ENCODE measurements at places on chromosomes 2 and 18.

DNA sequence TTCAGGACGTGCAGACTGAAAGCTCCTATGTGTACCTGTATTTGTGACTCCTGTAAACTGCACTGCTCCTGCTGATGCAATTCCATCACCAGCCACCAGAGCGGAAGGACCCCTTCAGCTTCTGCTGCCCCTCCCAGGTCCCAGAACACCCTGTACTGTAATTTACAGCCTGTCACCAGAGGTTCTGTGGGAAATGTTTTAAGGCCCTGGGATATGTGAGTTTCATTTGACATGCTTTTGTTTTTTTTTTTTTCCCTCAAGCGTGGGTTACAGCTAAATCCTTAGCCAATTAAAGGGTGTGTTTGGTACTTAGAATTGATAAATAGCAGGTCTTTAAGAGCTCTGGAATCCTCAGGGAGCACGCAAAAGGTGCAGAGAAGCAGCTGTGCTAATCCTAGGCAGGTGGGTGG is 79.4 kb downstream of the KCTD1 start:
- DNase-seq = no peak

DNA sequence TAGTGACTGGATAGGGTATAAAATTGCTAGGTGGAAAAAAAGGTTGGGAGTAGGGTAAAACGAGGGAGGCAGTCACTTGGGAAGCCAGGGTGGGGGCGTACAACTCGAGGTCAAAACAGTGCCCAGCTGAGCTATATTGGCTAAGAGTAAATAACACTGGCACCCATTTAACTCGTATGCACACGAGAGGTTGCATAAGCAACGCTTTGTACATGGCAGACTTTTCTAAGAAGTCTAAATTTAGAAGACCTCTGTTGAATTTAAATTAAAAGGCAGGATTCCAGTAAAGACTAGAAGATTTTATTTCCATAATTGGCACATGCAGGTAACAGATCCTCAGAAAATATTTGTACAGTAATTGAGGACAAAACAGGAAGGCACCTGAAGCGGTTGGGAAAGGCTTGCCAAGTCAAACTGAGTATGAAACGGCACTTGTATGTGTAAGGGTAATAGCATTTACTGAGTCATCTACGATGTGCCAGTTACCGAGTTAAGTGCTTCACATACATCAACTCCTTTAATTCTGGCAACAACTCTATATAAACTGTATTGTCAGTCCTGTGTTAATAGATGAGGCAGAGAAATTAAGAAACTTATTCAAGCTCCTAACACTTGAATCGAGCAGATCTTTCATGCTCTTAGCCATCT is 1.4 kb upstream of the MALT1 start:
- no peak for DNase-seq

GRCh38 chr18:23151414-23152099 is 16.3 kb downstream of the CABLES1 start:
- no peak for DNase-seq

DNA sequence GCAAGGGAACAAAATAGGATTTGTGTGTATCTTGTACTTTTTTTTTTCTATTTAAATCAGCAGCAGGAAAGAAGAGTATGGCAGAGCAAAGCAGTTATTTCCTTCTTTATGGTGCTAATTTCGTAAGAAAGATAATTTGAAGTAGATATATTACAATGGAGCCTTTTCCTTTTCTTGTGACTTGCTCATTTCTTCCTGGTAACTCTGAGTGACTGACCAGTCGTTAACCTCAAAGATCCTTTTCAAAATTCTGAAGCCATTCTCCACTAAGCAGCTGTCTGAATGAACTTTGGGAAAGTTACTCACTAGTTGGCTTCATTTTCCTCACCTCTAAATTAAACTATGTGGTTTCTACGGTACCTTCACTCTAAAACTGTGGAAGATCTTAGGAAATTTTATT is 24.6 kb downstream of the AFTPH start:
- no peak for DNase-seq

GRCh38 chr2:60413069-60413813 is 140.2 kb downstream of the BCL11A start:
- no peak for DNase-seq

- no peak for DNase-seq
These were observed 57.5 kb downstream of the INSIG2 start for GRCh38 chr2:118145806-118146205.

DNA sequence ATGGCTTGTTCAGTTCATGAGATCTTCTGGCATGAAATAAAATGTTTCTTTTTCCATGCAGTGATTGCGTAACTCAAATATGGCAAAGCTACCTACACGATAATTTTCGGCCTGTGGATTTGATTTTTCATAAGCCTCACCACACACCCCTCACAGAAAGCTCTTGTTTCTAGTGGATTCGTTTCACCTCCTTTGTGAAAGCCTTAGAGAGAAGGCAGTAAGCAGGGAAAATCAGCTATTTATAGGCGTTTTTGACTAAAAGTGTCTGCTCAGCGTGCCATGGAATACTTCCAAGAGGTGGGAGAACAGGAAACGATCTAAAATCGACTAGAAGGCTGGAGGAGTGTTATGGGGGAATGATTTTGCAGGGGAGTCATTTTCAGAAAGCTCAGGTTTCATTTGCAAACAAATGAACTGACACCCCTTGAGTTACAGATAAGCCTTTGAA is 417.9 kb downstream of the TGIF1 start:
- DNase-seq = no peak

DNA sequence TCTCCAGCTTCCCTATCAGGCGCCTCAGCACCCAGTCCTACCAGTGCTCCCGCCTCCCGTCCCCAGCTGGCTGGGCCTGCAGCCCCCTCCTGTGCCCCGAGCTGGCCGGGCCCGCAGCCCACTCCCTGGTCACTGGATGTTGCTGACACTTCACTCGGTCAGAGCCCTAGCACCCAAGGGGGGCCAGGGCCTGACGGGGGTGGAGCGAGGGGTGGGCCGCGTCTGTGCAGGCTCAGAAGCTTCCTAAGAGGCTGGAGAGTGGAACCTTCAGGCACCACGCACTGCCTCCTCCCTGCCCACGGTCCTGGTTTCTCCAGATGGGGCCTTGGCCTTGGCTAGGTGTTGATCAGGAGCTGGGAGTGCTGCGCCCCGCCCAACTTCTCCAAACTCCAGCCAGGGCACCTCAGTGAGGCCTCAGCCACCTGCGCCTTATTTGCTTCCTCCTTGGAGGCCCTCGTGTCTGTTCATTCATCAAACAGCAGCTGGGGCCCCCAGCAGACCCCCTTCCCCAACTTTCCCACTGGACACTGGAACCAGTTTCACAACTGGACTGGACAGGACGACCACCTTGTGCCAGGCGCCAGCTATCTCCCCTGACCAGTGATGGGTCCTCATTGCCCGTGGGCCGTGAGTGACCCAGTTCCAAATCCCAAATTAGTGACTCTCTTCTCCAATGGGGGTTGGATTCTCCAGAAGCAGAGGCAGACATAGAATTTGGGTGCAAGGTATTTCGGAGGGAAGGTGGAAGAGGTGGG is 16.7 kb downstream of the CAPN10 start:
- no peak for DNase-seq

DNA sequence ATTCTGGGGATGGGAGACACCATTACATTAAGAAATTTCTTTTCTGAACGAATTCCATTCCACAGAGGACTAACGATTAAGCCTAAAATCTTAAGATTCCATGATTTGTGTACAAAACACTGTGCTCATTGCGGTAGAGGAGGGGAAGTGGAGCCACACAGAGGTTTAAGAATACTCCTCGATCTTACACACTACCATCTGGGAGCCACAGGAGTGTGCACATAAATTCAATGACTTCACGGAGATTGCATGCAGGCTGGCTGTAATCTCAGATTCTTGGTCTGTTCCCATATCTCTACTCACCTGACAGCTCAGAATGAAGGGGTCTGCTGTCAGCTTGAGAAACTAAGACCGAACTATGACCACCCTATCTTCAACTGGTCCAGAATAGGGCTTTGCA is 762 bp downstream of the VPS4B start:
- no peak for DNase-seq

GRCh38 chr18:26771524-26771923 is 94.0 kb downstream of the AQP4 start:
- no peak for DNase-seq

- no peak for DNase-seq
These were observed 3.1 kb downstream of the COL3A1 start for GRCh38 chr2:188977317-188977716.

DNA sequence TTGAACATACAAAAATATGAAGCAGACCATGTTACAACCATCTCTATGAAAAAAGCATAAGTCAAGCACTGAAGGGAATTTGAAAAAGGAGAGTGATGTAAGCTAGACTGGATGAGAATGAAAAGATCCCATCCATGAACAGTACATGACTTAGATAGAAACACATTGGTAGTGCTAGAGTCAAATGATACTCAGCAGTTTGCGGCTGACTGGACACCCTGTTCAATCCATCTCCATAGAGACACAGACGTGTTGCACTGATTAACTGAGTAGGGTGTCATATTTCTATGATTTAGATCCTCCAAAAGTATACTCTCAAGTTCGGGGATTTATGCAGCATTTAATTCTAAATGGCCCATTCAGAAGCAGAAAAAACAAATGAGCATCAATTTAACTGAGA is 674.3 kb upstream of the NRXN1 start:
- peak; percentile 2 for DNase-seq

GRCh38 chr18:76979111-76979751 is 153.4 kb downstream of the MBP start:
- no peak for DNase-seq

DNA sequence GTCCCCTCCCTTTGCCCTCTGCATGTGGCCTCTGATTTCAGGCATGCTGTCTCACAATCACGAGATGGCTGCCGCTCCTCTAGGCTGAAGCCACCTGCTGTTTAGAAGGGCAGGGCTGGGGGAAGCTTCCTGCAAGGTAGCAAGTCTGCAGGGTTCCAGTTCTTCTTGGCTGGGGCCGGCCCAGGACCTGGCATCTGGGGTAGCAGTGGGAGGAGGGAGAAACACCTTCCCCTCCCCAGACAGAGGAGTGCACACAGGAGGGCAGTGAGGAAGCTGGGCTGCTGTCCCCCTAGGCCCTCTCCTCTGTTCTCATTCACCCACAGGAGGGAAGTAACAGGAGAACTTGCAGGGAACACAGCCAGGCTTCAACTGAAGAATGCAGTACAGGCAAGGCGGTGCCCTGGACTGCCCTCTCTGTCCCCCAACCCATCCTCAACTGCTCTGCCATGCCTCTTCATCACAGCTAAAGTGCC is 345.9 kb upstream of the HS6ST1 start:
- DNase-seq = no peak

- DNase-seq = peak; percentile 29
These were observed 78.0 kb upstream of the SERTAD2 start for GRCh38 chr2:64731746-64732145.

DNA sequence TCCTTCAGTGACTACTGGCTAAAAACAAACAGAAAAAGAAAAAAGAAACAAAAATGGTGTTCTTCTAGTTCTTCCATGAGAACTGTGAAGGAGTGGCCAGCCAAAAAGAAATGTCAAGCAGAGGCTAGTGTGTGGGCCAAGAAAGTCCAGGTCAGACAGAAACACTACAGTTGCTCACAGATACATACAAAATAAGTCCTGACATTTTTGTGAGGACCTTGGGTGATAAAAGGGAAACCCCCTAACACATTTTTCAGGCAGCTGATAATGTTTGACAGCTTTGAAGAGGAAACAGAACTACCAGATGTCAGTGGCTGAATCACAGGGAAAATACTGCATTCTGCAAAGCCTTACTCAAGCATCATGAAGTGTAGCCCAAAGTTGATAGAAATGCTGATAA is 28.1 kb downstream of the ARHGAP25 start:
- no peak for DNase-seq

Data from Ammon's horn (tissue), 1 donor.